ENCODE measurements at places on chromosomes 16 and 17. TPM values are rescaled to one million over a fixed set of nuclear protein-coding genes. Genes with fewer than 3 reads are reported as not detected.

Gene SLC6A2
- total RNA-seq: not detected

Gene ZPBP2
- not detected for total RNA-seq

Gene CFAP52
- total RNA-seq: not detected

Gene CIITA
- not detected for total RNA-seq
